ENCODE measurements at places on chromosomes 7 and 10.

GRCh38 chr10:75371010-75371409 is 30.6 kb downstream of the ZNF503 start:
- no peak overlapping the region for H3K4me3 ChIP-seq
- H3K27ac ChIP-seq: no peak overlapping the region
- H3K4me1 ChIP-seq: no peaks in the 10 kb centered on the region
- DNase-seq: no peak
- H3K36me3 ChIP-seq: no peaks in the 10 kb centered on the region

- no peak for DNase-seq
- H3K27ac ChIP-seq: no peak overlapping the region
- no peaks in the 10 kb centered on the region for H3K4me1 ChIP-seq
- H3K4me3 ChIP-seq: no peak overlapping the region
- peaks cover 42% of the 10 kb centered on the region for H3K36me3 ChIP-seq
- H3K27me3 ChIP-seq: no peaks in the 10 kb centered on the region
These were observed 123.3 kb downstream of the USP6NL start for GRCh38 chr10:11488126-11488525.

DNA sequence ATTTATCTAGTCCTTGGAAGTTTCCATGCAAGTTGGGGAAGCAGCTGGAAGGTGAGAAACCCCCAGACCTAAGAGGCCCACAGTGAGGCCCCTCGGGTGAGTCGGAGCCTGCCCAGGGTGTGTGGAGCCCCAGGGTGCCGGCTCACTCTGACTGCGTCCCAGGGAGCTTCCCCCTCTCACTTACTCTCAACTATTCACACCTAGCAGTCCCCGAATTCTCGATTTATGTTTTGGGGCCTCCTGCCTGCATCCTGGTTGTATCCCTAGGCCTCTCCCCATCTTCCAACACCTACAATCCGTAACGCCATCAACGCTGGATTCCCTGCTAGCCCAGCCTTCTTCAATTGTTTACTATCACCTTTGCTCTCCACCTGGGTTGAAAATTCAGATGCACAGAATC is 63.9 kb downstream of the PRKAG2 start:
- no peak overlapping the region for H3K27ac ChIP-seq
- no peak overlapping the region for H3K4me3 ChIP-seq
- DNase-seq: no peak
- H3K27me3 ChIP-seq: no peaks in the 10 kb centered on the region

DNA sequence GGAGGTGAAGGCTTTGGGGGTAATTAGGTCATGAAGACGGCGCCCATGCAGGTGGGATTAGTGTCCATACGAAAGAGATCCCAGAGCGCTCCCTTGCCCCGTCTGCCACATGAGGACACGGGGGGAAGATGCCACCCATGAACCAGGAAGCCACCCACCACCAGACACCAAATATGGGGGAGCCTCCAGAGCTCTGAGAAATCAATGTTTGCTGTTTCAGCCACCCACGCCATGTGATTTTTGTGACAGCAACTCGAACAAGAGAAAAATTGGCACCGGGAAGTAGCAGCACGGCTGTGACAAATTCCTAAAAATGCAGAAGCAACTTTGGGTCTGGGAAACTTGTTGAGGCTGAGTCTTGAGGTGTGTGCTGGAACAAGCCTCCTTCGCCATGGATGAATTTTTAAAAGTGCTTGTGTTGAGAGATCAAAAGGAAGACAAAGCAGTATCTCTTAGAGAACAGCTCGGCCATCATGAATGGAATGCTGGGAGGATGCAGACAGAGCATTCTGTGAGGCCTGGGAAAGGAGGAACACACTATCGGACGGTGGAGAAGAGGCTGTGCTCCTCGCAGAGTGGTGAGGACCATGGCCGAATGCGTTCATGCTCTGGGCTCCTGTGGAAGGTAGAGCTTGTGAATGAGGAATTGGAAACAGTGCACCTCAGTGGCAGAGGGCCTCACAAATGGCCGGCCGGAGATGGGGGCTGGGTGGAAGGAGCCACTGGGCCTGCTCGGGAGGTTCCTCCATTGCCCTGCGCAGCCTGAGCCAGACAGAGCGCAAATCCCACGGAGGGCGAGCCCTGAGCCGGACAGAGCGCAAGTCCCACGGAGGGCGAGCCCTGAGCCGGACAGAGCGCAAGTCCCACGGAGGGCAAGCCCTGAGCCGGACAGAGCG is 277.5 kb downstream of the PTPRN2 start:
- no peaks in the 10 kb centered on the region for H3K4me1 ChIP-seq
- H3K4me3 ChIP-seq: no peak overlapping the region
- peaks cover 6% of the 10 kb centered on the region for H3K27me3 ChIP-seq
- no peaks in the 10 kb centered on the region for H3K36me3 ChIP-seq
- no peak for DNase-seq

DNA sequence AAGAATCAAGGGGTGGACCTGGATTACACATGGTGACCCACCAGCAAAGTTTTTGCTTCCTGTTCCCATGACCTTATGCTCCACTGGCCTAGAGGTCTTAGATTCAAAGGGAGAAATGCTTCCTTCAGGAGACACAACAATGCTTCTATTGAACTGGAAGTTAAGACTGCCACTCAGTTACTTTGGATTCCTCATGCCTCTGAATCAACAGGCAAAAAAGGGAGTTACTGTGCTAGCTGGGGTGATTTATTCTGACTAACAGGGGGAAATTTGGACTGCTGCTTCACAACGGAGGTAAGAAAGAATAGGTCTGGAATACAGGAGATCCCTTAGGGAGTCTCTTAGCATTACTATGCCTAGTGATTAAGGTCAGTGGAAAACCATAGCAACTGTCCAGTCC is 10.3 kb downstream of the TMEM229A start:
- H3K36me3 ChIP-seq: no peaks in the 10 kb centered on the region
- no peak for DNase-seq
- peaks cover 6% of the 10 kb centered on the region for H3K27me3 ChIP-seq
- H3K27ac ChIP-seq: no peak overlapping the region

GRCh38 chr7:87106974-87107612 is 45.2 kb upstream of the DMTF1 start:
- H3K4me3 ChIP-seq: no peak overlapping the region
- H3K27me3 ChIP-seq: no peaks in the 10 kb centered on the region
- H3K4me1 ChIP-seq: no peaks in the 10 kb centered on the region
- no peak overlapping the region for H3K27ac ChIP-seq
- no peaks in the 10 kb centered on the region for H3K36me3 ChIP-seq

GRCh38 chr10:92727550-92727949 is 37.8 kb downstream of the HHEX start:
- H3K36me3 ChIP-seq: no peaks in the 10 kb centered on the region
- DNase-seq: no peak
- H3K27ac ChIP-seq: no peak overlapping the region
- H3K4me3 ChIP-seq: no peak overlapping the region
- H3K27me3 ChIP-seq: peaks cover 10% of the 10 kb centered on the region
- H3K4me1 ChIP-seq: no peaks in the 10 kb centered on the region
